GDM1 (cell line): ENCODE measurements at places on chromosomes 7 and 10.

DNA sequence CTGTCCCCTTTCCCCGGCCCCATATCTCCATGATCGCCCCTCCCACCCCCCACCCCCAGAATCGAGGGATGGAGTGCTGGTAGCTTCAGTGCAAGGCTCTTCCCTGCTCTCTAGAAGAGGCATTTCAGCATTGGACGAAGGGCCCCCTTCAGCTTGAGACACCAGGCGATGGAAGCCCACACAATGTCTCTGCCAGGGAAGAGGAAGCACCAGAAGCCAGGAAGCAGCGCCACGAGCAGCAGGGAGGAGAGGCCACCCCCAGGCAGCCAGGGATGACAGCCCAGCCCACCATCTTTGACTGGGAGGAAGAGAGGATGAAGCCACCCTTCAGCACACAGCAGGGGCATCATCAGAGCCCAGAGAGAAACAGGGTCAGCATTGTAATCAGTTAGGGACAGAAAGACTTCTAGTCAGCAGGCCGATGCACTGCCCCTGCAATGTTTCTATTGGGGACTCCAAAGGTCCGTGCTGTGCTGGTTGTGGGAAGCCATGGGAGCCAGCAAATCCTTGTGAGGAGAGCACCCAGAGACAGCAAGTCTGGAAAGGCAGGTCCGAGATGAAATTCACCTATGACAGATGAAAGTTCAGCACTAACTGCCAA, 15.7 kb downstream of the TMEM72 start:
- DNase-seq: no peak

DNA sequence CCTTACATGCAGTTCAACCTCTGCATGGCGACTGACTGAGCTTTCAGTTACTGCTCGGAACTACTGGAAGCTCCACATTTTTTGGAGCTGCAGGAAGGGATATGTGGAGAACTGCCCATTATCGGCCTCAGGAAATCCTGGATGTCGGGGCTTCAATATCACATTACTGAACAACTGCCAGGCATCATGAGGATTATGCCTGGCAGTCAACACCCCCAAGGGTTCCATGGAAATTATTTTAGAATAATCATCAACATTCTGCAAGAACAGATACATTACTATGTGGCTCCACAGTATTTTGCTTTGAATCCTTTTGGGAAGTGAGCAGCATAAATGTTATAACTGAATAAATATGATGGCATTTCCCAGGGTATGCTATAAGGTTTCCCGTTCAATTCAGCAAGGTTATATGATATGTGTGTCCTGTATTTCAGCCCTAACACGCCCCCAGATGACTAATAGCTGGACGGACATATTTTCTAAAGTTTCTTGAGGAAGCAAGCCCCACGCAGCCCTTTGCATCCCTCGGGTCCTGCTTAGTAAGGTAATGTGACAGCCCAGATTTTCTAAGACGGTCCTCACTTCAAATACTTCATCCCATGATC, 53.0 kb upstream of the OPALIN start:
- DNase-seq: no peak

DNA sequence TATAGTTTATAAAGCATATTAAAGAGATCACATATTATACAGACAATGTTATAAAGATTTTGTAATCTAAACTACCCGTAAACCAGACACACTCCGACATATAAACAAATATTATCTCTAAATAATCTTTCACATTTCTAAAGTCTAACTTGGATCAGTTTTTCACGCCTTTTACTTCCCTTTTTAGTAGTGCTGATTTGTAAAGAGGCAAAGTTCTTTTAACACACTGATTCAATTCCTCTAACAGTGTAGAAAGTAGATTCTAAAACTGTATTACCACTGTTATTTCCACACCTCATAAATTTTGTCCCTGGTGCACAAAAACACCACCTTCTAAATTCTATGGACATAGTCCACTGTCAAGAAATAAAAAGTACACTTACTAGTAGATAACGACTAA, 230.9 kb downstream of the DOCK4 start:
- no peak for DNase-seq

- peak; percentile 17 for DNase-seq
Measured at GRCh38 chr7:38171623-38172391, 6.2 kb upstream of the STARD3NL start.

DNA sequence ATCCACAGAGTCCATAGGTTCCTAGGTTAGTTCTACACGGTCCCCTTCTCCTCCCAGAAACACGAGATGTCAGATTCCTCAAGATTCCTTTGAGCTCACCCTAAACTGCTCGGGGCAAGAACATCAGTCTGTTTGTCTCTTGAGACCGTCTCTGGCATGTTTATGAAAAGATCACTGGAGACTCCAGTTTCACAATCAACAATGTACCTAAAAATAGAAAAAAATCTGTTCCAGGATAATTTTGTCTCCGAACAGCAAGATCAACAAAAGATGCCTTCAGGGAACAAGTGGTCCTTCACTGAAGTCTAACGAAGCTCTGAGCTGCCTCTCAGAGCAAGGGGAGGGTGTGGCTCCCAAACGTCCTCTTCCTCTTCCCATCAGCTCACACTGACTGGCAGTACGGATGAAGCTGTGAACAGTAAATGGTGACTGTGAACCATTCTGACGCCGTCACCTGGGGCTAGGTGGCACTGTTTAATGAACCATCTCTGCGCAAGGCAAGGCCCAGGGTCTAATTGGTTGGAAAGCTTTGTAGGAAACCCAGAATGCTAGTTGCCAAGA, 156.2 kb upstream of the LYZL1 start:
- no peak for DNase-seq

DNA sequence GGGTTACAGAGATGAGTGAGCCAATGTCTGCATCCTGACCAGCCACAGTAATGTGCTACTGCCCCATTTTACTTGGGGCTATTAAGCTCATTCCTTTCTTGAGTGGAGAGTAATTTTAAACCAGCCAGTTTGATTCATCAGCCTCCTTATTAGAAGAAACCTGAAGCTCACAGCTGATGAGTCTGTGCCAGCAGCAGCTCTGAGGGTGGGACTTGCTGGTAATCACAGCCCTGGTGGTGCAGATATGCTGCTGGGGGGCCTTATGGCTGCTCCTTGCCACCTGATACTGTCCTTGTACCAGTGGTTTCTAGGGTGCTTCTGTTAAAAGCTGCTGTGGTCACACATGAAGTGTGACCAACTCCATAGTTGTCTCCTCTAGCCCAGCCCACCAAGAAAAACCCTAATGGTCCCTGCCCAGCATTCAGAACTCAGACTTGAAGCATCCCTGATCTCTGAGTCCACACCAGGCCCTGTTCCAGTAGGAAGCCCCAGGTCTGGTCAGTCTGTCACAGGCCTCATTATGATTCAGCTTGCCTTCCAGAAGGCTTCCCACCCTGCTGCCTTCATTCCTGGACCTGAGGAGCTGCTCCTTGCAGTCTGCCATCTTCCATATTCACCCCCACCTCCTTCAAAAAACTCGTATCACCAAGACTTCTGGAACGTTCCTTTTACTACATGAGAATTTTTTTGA, 28.9 kb upstream of the RBM20 start:
- DNase-seq: no peak

DNA sequence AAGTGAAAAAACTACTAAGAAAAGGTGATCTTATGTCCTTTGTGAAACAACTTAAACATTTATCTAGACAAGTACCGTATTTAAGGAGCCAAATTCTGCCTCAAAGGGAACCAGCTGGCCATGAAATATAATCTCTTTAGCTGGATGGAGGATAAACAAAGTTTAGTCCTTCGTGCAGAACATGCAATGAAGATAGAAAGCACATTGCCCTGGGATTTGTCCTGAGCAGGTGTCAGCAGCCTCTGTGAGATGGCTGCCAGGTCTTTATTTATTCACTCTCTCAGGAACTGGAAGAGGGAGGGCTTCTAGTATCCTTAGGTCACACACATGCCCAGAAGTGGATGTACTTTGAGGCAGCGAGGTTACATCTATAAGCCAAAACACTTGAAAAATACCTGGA, 57.4 kb upstream of the CASD1 start:
- DNase-seq: no peak

DNA sequence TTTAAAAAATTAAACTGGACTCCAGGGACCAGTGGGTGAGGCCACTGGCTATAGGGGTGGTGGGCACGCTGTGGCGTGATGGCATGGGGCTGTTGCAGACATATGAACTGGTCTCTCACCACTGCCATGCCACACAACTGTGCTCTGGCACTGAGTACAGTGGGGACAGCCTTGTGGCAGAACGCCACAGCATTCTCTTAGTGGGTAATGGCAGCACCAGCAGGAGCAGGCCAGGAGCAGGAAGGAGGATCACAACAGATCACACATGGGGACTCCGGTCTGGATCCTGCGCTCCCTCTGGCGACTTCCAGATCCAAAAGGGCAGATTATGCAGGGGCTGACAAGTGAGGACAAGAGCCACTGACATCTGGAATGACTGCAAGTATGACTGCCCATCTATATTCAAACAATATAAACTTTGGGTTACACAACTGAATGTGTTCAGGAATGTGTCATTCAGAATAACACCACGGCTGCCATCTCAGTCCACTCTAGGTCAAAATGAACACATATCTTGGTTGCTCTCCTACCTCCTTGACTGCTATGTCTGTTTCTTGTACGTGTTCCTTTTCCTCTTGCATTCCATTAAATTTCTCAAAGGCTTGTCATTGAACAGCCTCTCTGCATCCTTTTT, 176.0 kb downstream of the KMT2E start:
- no peak for DNase-seq

DNA sequence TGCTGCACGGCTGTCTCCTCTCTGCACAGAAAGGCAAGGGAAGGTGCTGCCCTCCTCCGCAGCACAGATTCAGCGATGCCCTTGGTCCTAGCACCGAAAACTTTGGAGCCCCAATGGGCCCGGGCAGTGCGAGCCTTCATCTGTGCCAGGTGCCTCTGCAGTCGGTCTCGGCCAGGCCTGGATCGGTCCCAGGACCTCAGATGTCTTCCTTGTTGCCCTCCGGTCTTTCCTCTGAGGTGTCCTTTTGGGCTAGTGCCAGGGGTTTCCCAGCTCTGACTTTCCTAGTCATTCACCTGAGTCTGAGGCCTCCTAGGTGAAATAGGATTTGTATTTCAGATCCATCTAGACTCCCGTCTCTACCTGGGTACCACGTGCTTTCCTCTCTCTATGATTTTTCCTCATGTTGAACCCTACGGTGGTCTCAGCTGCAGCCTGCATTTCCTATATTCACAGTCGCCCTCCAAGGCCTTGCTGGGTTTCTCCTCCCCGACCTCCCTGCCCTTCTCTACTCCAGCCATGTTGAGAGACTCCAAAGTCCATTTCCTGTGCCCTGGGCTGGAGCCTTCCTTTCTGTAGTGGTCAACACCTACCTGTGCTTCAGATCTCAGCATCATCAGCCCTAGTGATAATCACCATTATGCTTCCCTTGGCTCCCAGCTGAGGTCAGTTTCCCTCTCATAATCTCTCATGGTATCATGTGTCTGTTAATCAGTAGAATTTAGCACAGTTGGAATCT, 92.0 kb upstream of the PRSS58 start:
- DNase-seq: no peak
